Psoas muscle (tissue), 8 donors: ENCODE measurements at places on chromosomes 12 and 14. TPM values are rescaled to one million over a fixed set of nuclear protein-coding genes. Genes with fewer than 3 reads are reported as not detected.

KRT73 gene
- total RNA-seq: not detected

IGF1 gene
- 20.8 TPM for total RNA-seq

TCTN2 gene
- 2.4 TPM for total RNA-seq

FAM181A gene
- not detected for total RNA-seq

ACOT6 gene
- total RNA-seq: not detected

SLC7A7 gene
- total RNA-seq: 1.3 TPM

TAS2R31 gene
- 0.34 TPM for total RNA-seq

FAM186B gene
- total RNA-seq: 0.63 TPM

HSPA2 gene
- total RNA-seq: 25.0 TPM

GPR137C gene
- 0.13 TPM for total RNA-seq

CCDC177 gene
- not detected for total RNA-seq
